ENCODE measurements at places on chromosomes 6 and 20.

DNA sequence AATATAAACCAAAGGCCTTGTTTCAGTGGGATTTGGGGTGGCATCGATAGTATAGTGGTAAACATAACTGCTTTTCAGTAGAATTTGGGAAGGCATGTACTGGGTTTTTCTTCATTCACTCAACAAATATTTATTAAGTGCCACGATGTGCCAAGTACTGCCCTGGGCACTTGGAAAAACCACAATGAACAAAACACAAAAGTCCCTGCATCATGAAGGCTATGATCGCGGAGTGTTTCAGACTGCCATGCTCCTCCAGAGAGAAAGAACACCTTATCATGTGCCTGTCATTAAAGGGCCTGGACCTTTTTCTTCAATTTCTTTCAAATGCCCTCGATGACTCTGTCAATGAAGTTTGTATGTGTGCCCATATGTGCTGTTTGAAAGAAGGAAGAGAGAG is 59.2 kb upstream of the CEP85L start:
- no peak for DNase-seq

GRCh38 chr6:84362193-84362821 is 134.9 kb upstream of the CEP162 start:
- no peak for DNase-seq

DNA sequence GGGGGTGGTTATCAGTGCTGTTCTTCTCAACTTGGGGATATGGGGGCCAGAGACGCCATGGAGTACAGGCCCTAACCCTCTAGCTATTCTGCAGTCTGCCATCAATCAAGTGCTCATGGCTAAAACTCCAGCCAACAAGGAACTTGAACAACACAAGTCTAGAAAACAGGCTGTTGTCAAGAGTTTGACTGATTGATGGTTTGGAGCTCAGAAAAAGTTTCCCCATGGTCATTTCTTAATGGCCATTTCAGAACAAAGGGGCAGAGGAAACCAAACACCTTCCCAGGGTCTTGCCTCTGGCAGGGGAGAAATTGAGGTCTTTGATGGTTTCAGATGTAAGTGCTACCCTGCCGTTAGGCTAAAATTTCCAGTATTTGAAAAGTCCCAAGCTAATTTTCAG is 15.1 kb downstream of the PCK1 start:
- DNase-seq: no peak

GRCh38 chr6:168996356-168996625 is 257.4 kb downstream of the THBS2 start:
- DNase-seq: no peak

DNA sequence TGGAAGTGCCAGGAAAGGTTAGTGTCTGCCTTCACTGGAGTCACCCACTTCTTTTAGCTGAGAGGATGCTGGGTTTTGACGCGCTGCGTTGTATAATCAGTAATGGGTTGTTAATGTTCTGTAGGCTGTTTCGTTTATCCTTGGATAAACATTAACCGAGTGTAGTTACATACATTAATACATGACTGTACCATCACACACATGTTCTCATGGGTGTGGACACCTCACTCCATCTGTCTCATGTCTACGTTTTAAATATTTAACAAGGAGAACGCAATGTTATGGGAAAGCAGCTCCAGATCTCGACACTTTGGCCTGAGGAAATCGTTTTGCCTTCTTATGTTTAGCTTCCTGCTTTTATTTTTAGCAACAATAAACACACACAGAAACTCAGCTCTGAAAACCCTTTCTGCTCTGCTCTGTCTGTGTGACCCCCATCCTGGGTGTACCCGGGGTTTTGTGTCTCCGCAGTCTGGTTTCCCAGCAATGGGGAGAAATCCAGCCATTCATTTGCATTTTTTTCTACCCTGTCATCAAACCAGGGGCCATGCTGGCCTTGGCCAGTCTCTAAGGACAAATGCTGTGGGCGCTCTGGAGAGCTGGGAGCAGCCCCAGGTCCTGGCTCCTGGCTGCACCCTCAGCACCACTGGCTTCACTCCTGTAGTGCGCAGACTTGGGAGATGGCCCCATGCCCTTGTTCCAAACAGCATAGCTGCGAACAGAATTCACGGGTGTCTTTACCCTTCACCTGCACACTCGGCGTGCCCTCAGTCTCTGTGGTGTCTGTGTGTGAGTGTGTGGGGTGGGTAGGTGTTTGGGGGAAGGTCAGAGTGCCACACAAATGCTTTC is 110.8 kb downstream of the ERMARD start:
- DNase-seq: no peak

DNA sequence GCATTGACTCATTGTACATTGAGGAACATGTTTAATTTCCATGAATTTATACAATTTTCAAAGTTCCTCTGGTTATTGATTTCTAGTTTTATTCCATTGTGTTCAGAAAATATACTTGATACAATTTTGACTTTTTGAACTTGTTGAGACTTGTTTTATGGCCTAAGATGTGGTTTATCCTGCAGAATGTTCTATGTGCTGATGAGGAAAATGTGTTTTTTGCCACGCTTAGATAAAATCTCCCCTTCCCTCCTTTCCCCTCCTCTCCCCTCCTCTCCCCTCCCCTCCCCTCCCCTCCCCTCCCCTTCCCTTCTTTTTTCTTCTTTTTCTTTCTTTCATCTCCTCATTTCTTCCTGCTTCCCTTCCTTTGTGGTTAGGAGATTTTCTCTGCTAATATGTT is 470.8 kb upstream of the MAP3K7 start:
- no peak for DNase-seq

DNA sequence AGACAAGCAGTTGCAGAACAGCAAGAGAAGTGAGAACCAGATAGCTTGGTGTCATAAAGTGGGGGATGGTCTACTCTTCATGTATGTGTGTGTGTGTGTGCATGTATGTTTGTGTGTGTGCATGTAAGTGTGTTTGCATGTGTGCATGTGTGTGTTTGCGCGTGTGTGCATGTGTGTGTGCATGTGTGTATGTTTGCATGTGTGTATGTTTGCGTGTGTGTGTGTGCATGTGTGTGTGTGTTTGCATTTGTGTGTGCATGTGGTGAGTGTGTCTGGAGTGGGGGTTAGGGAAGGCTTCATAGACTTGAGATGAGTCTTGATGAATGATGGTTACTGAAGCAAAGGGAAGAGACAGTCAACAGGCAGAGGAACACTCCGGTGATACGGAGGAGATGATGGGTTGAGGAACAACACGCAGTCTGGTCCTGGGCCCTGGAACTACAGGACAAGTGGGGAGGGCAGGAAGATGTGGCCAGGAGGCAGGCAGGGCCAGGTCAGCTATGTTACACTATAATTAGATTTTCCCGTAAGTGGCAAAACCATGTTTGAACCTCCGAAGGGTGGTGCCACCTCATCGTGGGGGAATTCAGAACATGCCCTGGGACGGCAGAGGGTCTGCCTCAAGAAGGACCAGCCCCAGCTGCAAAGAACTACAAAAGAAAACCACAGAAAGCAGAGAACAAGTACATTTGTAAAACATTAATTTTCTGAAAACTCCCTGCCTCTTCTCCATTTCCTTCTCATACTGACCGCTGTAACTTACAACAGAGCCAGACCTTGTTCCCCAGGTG is 38.7 kb upstream of the PDE10A start:
- no peak for DNase-seq

DNA sequence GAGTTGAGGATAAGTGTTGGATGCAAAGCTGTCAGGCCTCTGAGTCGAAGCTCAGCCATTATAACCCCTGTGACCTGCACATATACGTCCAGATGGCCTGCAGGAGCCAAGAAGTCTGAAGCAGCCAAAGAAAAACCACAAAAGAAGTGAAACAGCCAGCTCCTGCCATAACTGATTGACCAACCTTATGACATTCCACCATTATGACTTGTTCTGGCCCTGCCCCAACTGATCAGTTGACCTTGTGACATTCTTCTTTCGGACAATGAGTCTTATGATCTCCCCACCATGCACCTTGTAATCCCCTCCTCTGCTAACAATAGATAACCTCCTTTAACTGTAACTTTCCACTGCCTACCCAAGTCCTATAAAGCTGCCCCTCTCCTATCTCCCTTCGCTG is 133.7 kb upstream of the AGPAT4 start:
- no peak for DNase-seq

GRCh38 chr6:156021746-156022396 is 566.2 kb upstream of the NOX3 start:
- no peak for DNase-seq

- DNase-seq: no peak
These were observed 48.6 kb downstream of the HAO1 start for GRCh38 chr20:7891705-7892104.

DNA sequence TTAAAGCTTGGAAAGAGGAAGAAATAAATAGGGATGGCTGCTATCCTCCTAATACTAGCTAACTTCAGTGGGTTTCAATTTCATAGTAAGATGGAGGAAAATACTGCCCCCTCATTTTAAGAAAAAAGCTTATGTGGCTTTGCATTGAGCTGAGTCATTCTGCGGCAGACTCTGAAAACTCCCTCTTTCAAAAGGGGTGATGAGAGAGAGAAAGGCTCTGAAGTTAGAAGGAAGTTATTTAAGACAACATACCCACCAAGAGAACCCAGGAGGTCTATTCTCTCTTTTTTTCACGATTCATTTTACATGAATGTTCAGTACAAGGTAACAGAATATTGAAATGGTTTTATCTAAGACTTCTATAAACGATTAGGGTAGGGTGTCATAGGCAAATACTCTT is 4.5 kb downstream of the PRDM13 start:
- no peak for DNase-seq

DNA sequence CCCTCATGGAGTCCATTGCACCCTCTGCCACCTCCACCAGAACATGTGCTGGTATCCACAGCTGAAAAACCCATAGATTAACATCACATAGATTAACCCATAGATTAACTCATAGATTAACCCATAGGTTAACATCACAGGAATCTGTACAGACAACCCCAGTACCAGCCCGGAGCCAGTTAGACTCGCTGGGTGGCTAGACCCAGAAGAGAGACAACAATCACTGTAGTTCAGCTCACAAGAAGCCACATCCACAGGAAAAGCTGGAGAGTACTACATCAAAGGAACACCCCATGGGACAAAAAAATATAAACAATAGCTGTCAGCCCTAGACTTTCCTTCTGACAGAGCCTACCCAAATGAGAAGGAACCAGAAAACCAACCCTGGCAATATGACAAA is 25.1 kb downstream of the SERPINB9 start:
- DNase-seq: no peak

- DNase-seq: peak; percentile 86
These were observed 6.6 kb downstream of the HTR1B start for GRCh38 chr6:77456531-77457248.

DNA sequence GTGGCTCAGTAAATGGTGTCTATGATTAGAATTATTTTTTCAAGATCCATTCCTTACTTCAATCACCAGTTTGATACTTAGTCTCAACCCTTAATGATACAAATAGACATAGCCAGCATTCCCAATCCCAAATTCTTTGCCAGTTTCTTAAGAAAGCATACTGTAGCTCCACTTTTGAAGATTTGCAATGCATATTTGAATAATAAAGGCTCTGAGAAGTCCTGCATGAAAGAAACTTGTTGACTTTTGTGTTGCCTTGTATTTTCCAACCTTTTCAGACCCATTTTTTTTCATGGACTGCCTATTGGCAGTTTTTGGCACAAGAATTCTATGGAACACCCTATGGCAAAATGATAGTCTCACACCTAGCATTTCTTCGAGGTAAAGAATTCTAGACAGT is 215.6 kb upstream of the CHD6 start:
- no peak for DNase-seq

DNA sequence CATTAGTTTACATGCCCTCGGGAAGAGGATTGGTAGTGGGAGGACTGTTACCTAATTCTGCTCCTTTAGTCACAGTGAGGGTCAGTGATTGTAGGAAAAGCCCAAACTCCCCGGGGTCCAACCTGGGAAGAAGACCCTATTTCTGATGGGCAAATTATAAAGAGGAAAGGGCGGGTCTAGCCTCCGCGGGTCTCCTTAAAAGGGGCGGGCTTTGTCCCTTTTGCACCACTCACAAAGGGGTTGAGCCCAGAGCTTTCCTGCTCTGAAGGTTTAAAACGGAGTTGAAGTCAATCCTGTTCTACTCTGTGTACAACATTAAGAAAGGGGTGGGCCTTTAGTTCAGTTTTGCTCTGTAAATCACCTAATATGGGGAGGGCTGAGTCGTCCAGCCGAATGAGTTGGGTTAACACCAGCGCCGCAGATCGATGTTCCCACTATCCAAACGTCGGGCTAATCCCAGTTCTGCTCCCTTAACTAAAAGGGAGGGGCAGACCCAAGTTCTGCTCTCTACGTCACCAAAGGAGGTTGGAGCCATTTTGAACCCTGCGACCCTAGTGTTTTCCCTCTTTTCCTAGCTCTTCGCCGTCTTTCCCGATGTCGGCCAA is 920 bp upstream of the RNF5 start:
- DNase-seq: no peak

DNA sequence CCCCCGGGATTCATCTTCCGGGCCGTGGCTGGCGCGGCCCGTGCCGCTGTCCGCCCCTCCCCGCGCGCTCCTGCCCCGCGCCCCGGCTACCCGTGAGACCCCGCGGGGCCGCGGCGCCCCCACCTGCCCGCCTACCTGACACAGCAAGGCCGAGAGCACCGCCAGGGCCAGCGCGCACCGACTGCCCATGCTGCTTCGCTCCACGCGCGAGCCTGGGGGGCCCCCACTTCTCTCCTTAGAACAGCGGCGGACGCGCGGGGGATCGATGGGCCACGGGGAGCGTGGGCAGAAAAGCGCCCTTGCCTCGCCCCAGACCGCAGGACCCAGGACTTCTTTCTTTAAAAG is 955 bp downstream of the DLL1 start:
- DNase-seq: no peak

- DNase-seq: no peak
These were observed 12.7 kb downstream of the CGA start for GRCh38 chr6:87082160-87082721.

- no peak for DNase-seq
These were observed 26.3 kb upstream of the FOXQ1 start for GRCh38 chr6:1285556-1285955.

GRCh38 chr20:59253779-59254319 is 46.6 kb upstream of the EDN3 start:
- no peak for DNase-seq

DNA sequence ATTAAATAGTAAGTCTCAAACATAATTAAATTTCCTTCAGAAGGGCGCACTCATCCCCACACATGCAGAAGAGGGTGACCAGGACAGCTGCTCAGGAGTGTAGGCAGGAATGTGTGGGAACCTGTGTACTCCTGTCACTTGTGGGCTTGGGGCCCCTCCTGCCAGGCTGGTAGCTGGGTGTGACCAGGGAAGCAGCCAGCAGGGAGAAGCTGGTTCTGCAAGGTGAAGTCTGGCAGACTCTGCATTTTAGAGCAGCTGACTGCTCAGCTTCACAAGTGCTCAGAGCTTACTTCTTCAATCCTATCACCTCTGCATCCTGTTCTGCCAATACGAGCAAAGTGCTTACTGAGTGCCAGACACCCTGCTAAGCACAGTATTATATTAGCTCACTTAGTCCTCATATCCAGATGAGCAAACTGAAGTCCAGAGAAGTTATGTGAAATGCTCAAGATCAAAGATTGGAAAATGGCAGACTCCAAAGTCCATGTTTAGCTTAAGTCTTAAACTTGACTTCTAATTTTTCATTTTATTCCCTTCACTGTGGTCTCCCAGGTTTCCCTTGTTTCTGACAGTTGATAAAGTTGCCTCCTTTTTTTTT is 27.9 kb downstream of the ELMO2 start:
- no peak for DNase-seq

- no peak for DNase-seq
These were observed 329.7 kb downstream of the BTBD9 start for GRCh38 chr6:38310061-38310460.

- no peak for DNase-seq
These were observed 44.7 kb upstream of the ADIG start for GRCh38 chr20:38536310-38536709.

Measured in RWPE2 (cell line).